Activated T-helper 1 cell treated with anti-CD3 and anti-CD28 coated beads, Interleukin-2, amount 50 U/mL, for 16 hours (primary cell): ENCODE measurements at places on chromosomes 11 and 22.

DNA sequence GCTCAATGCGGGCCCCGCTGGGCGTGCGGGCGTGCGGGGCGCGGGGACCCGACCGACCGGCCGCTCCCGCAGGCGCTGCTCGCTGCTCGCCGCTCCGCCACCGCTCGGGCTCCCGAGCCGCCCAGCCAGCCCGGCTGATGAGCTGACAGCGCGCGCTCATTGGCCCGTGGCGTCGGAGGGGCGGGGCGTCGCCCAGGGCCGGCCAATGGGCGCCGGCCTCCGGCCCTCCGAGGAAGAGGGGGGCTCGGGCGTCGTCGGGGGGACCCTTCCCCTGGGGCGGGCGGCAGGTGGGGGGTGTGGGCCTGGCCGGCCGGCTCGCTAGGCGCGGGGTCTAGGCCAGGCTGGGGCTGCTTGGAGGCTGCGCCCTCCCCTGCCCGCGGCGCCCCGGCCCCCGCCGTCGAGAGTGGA is at the start of gene SCUBE1:
SCUBE1 (minus strand) TSS at position 111 of the 408 bp plus-strand sequence. CDS start 111 bp downstream, outside the sequence.
- no peak for DNase-seq

- DNase-seq: no peak
These were observed 256.4 kb upstream of the SESN3 start for GRCh38 chr11:95487391-95487790.

GRCh38 chr11:95699631-95700470 is 89.7 kb downstream of the FAM76B start:
- no peak for DNase-seq

DNA sequence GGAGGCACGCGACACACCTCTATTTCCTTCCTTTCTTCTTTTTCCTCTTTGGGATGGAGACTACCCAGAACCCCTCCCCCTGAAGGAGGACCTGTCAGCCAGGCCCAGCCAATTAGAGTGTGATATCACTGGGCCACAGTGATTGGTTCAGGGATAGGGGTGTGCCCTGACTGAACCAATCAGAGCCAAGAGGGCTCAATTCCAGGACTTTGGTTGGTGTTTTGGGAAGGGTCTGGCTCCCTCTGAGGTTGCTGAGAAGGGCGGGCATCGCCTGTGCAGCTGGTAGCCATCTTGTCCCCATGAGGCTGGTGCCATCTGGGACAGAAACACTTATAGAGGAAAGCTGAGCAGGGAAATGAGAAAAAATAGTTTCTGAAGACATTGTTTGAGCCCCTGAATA is 71.4 kb downstream of the CHST1 start:
- no peak for DNase-seq

GRCh38 chr11:77819921-77820564 is 479 bp downstream of the RSF1 start:
- peak; percentile 20 for DNase-seq

- DNase-seq: no peak
These were observed 2.9 kb downstream of the MUC2 start for GRCh38 chr11:1077417-1078119.

GRCh38 chr11:117747892-117748291 is 49.1 kb downstream of the DSCAML1 start:
- no peak for DNase-seq

GRCh38 chr22:40281717-40282116 is 64.6 kb upstream of the ADSL start:
- no peak for DNase-seq

DNA sequence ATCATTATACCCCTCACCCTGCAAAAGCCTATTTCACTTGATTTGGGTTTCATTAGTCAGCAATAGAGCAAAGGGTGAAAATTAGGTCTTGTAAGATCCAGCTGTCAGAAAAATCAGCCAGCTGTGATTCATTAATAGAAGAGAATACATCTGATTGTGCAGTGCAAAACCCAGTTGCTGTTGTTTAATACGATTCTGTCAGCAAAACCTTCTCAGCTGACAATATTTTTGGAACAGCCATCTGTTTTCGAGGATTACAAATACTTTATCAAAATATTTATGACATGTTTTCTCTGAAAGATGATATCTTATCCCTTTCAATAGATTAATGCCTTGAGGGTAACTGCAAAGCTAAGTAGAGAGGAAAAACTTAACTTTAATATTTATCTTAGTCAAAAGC is 1354.0 kb upstream of the RAG2 start:
- no peak for DNase-seq

DNA sequence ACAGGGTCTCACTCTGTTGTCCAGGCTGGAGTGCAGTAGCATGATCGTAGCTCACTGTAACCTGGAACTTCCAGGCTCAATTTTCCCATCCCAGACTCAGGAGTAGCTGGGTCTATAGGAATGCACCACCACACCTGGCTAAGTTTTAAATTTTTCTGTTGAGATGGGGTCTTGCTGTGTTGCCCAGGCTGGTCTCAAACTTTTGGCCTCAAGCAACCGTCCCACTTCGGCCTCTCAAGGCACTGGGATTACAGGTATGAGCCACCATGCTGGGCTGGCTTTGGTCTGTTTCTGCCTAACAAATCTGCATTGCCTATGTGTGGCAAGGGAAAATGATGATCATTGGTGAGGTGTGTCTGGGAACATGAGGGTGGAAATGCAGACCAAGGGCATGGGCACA is 59.3 kb upstream of the CLMP start:
- DNase-seq: no peak

GRCh38 chr11:75706260-75706729 is 11.3 kb upstream of the MOGAT2 start:
- DNase-seq: peak; percentile 51

GRCh38 chr22:32401486-32401885 is 10.6 kb downstream of the RTCB start:
- DNase-seq: no peak

- no peak for DNase-seq
These were observed 31.7 kb downstream of the ADAMTS15 start for GRCh38 chr11:130480186-130480585.

DNA sequence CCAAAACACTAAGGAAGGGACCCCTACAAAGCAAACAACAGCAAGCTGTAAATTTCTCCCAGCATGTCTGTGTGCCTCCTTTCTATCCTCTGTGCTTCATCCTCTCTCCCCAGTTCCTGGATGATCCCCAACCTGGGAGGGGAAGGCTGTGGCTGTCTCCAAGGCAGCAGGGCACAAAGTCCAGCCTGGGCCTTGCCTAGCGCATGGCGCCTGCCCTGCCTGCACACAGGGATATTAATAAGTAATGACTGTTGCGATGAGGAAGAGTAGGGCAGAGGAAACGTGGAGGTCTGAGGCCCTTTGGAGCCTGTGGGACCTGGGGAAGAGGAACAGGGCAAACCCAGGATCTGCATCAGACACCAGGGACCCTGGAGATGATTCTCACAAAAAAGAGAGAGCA is 2.0 kb downstream of the USH1C start:
- no peak for DNase-seq

DNA sequence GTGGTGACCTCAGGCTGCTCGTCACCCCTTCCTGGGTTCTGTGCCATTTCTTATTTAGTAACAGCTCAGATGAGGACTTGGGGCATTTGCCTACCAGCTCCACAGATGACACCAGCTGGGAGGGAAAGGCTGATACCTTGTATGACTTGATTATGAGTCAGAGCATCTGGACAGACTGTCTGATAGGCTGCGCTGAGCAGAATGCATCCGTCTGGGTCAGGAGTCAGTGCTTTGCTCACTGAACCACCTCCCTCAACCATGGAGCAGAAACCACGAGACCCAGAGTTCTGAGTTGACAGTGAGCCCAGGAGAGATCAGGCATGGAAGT is 6.8 kb downstream of the ST14 start:
- no peak for DNase-seq

DNA sequence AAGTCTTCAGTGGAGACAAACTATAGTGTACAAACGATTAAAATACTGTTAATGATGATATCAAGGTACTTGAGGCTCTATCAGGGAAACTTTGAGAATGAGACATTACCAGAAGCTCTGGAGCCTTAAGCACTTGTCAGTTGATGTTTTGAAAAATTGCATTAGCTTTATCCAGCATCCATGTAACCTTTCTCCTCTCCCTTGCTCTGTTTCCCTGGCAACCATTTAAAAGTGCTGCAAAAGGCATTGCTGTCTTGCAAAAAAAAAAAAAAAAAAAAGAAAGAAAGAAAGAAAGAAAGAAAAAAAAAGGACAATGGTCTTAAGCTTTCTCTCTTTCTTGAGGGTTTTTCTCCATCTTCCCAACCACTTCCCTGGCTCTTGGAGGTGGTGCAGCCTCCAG is 787.0 kb downstream of the OPCML start:
- no peak for DNase-seq

DNA sequence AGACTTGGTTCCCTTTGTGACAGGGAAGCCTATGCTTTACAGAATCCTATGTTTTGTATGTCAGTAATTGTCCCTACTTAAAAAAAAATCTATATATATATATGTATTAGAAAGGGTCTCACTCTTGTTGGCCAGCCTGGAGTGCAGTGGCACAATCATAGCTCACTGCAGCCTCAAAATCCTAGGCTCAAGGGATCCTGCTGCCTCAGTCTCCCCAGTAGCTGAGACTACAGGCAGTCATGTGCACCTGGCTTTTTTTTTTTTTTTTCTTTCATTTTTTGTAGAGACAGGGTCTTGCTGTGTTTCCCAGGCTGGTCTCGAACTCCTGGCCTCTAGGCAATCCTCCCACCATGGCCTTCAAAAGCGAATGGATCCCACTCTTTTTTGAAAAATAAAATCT is 2.1 kb upstream of the NEAT1 start:
- no peak for DNase-seq

DNA sequence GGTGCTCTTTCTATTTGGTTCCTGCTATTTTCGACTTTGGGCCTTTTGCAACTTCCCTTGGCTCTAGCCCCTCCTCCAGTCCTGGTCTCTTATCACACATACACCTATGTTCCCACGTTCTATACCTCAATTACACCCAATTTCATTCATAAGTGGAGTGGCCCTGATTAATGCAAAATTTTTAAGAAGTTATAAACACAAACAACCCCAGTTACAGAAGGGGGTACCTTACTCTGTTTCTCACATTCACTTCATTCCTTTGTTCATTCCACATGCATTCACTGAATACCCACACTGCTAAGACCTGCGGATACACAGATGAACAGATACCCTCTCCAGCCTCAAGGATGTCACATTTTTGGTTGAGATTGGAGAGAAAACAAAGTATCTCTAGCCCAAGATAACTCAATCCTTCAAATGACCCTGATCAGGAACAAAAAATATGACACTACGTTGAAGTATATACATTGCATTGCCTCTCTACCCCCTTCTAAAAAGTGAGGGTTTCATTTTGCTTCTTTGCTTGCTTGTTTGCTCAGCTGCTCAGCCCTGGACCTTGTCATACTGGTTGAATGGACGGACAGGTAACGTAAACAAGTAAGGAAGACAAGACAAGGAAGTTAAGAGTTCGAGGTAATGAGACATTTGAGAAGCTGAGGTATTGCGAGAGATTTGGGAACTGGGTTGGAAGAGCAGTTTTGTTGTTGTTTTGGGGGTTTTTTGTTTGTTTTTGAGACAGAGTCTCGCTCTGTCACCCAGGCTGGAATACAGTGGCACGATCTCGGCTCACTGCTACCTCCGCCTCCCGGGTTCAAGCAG is 3.6 kb upstream of the VPS37C start:
- no peak for DNase-seq

DNA sequence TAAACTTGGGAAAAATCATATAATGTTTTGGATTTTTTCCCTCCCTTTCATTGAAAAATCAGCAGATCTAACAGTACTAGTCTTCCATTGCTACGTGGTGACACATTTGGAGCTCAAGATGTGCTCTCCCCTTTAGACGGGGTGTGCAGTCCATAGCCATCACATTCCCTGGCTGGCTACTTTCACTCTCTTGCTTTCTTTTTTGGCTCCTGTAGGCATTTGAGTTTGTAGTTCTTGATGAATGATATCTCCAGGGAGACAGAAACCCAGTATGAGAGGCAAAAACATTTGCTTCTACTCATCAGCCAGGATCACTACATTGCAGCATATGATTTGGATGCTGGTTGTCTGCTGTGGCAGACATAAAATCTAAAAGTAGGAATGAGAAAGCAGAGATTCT is 12.1 kb downstream of the CCDC81 start:
- DNase-seq: no peak

GRCh38 chr22:49638788-49639187 is 188.9 kb downstream of the BRD1 start:
- DNase-seq: no peak

DNA sequence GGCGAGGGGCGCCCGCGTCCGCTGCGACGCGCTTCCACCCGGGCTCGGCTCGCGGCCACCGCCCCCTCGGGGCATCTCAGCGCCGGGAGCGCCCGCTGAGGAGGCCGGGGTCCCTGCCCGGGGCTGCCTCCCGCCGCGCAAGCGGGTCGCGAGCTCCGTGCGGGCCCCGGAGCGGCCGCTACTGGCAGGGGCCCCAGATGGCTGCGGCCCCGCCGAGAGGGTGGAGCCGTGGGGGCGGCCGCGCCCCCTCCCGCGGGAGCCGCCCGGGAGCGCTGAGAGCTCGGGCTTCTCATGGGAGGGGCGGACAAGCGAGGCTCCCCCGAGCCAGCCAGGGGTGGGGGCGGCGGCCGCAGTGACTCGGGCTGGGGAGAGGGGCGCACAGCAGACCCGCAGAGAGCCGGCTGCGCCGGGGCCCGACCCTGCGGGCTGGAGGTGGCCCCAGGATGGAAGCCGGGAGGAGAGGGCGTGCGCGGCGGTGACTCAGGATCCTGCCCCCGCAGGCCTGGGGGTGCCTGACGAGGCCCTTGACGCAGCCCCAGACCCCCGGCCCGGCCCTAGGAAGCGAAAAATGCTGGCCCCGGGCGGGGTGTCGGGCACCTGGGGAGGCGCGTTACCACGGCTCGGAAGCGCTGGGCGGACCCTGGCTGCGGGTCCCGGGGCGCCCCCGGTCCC is 603 bp upstream of the ZFTA start:
- no peak for DNase-seq

DNA sequence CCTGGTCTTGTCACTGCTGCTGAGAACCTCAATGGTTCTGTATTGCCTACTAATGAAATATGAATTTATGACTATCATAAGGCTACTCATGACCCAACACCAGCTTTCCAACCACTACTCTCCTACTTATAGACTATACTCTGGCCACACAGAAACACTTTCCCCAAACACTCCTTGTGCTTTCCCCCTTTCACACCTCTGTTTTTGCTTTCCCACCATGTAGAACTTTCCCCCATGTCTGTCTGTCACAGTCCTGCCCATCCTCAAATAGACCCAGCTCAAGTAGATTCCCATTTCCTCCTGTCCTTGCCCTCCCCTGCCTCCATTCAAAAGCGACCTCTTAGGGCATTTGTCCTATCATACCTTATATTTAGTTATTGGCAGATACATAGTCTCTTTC is 105.9 kb downstream of the ARFGAP2 start:
- DNase-seq: no peak

DNA sequence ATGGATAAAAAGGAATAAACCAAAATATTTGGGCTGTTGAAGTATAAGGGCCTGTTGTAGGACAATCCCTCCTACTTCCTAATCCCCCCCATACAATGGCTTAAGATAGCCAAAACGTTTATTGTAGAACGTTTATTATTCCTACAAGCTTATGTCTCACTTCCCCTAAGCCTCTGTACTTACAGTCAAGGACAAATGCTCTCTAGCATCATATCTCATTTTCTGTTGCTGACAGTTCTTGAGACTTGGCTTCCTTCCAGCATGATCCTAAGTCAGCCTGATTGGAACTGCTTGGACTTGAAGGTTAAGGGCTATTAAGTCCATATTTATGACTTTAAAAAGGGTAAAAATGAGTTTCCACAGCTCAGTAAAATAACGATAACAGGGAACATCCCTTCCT is 8.8 kb downstream of the MISFA start:
- DNase-seq: no peak

- no peak for DNase-seq
These were observed 3.1 kb downstream of the PIM3 start for GRCh38 chr22:49963647-49964026.
